ENCODE measurements at places on chromosomes 1 and 21. TPM values are rescaled to one million over a fixed set of nuclear protein-coding genes. Genes with fewer than 3 reads are reported as not detected.

GRCh38 chr1:175563236-175563895, 180.0 kb downstream of the TNR start:
- no peak for DNase-seq

DNA sequence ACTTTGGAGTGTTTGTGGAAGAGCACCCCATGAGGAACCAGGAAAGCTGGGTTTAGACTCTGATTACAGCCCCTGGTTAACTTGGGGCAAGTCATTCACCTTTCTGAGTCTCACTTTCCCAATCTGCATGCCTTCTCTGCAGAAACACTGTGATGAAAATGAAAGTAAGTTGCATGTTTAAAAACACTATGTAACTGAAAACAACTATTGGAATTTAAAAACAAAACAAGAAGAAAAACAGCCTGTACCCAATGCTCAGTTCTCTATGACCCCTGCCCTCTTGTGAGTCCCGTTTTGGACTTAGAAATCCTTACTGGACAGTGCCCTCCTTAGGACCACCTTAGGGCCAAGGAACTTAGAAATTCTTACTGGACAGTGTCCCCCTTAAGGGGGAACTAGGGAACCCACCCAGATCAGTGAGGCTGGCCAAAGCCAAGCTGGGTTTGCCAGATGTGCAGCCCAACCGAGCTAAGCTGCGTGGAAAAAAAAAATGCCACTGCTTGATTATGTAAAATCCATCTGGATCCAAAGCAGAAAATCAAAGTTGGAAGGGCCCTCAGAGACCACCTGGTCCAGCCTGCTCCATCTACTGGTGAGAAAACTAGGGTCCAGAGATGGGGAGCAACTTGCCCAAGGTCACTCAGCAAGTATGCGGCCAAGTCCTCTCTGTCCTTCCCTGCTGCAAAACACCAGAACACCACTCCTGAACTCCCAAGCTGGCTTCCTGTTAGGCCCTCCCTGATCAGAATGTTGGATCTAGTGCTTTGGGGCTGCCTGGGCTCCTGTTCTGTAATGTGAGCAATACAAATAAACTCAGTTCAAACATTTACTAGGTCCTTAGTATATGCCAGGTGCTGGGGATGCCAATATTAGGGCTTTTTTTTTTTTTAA, 77.7 kb downstream of the MRPL37 start:
- no peak for DNase-seq

- DNase-seq: no peak
These were observed 149.5 kb downstream of the TTLL7 start for GRCh38 chr1:83849191-83850061.

DNA sequence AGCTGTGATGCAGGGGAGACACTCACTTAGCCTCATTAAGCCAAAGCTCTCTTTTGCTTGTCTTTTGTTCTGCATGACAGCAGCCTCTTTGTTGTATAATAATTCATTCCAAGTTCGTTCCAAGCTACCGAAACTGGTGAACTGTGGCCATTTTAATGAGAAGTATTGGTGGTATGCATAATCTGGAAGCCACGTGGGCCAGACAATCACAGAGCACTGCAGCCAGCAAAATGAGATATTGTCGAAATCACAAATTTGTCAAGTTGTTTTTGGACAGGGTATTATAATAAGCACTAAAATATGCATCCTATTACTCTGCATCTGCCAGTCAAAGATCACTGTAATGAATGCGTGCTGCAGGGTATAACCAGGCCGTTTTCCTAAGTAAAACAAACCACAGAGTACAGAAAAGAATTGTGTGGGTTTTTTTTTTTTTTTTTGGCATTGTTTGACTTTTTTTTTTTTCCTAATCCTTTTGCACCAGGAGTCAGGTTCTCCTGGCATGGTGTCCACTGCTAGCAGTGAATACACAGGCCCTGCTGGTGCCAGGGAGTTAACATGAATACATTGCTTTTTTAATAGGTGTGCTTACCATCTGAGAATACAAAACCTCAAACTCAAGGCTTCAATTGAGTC, 423.9 kb downstream of the PTBP2 start:
- DNase-seq: no peak

- no peak for DNase-seq
These were observed 127.9 kb upstream of the L1TD1 start for GRCh38 chr1:62066713-62067112.

DNA sequence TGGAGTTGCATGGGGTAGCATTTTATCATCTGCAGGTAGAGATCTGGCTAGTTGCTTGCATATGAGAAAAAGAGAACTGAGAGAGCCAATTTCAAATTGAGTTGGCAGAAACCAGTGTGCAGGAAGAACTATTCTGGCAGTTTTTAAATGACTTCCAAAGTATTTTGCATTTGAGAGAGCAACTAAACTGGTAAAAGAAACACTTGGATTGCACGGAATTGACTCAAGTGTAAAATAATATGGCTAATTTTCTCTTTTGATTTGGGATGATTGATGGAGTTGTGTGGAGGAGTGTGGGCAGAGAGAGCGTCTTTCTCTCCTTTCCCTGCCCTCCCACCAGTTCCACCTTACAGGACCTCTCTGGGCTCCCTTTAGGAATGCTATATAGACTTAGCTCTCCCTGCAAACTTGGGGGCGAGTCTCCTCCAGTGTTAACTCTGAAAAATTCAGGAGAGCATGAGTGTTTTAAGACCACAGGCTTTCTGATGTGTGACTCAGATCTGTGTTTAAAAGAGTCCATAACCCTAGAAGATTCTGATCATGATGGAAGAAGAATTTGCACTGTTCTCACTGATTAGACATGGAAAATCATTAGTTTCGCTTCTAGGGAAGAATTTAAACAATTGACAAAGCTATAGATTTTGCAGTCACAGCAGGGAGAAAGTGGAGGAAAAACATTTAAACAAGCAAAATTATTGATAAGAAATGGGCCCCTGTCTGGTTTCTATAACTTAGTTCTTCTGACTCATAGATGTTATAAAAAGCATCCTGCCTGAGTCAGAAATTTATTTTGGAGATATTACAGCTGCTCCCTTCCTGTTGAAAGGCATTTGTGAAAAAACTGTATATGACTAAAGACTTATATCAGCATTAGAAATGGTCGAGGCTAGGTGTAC, 24.9 kb upstream of the CTBS start:
- peak; percentile 15 for DNase-seq

DNA sequence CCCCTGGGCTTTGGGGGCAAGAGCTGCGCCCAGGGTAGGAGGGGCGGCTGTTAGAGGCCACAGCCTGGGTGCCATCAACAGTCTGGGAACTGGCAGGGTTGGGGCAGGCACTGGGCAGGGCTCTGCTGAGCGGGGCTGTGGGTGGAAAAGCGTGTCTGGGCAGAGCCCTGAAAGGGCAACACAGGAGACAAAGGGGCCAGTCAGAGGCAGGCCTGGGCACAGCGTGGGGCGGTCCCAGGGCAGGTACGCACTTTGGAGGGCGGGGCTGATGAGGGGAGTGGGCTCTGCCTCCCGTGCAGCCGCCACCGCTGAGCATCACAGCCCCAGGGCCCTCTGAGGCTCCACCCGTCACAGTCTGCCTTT, 13.9 kb downstream of the CELSR2 start:
- DNase-seq: no peak

DNA sequence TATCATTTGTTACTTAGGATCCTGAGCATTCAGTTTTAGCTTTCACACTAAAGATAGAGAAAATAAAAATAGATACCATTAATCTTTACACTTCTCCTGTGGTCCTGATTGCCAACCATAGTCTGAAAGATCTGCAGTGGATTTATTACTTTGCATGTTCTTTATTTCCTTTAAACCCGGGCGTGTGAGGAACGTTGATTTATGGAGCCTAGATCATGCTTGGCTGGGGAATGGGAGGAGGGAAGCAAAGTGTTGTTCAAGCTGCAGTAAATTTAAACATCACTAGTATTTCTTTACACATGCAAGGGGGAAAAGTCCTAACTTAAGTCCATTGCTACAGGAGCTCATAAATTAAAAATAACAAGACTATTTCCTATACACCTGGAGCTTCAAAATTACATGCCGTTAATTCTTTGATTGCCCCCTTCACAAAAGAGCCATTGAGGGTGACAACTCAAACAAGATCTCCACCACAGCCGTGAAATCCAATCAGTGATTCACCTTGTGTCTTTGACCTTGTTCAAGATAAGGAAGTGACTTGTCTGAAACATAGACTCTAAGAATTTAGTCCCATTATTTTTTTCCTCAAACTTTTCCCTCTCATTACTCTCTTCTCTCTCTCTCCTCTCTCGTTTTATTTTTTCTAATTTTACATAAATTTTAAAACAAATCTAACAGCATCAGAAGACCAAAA, 282.7 kb downstream of the KIF26B start:
- DNase-seq: no peak

Gene PSMB4
- 240 TPM for total RNA-seq

All from OCI-LY7 (cell line).